Stimulated activated CD8-positive, alpha-beta memory T cell treated with anti-CD3 and anti-CD28 coated beads, Interleukin-12 subunit alpha, Interleukin-12 subunit beta, amount 100 ng/mL, for 4 hours (primary cell): ENCODE measurements at places on chromosomes 3 and 15.

DNA sequence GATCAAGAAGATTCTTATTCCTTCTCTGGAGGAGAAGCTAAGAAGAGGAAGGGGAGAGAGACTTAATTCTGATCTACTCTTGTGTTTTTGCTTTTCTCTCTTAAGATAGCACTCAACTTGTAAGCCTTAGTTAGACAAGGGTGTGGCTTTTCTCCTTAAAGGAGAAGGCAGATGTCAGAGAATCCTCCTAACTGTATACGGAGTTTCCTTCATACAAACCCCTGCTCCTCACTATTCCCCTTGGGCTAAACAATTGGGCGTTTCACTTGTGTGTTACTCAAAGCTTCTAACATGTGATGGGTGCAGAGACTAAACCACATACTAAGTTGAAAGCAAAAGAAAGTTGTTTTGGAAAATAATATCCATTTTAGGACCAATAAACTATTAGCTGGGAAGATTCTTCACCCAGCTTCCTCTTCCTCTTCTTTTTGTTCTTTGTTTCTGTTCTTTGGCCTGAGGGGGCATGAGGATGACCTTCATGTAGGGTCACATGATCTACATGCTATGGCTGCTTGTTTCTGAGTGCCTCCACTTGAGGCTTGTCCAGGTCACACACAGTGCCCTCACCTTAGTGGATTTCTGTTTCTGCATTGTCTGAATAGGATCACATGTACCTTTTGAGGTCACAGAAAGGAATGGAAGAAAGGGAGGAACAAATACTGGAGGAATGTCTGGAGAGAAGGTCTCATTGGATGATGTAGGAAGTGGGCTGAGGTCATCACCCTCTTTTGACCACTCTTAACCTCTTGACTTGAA is 14.6 kb downstream of the SPINK8 start:
- DNase-seq: no peak

GRCh38 chr3:189109145-189109544 is 62.6 kb upstream of the TPRG1 start:
- no peak for DNase-seq

DNA sequence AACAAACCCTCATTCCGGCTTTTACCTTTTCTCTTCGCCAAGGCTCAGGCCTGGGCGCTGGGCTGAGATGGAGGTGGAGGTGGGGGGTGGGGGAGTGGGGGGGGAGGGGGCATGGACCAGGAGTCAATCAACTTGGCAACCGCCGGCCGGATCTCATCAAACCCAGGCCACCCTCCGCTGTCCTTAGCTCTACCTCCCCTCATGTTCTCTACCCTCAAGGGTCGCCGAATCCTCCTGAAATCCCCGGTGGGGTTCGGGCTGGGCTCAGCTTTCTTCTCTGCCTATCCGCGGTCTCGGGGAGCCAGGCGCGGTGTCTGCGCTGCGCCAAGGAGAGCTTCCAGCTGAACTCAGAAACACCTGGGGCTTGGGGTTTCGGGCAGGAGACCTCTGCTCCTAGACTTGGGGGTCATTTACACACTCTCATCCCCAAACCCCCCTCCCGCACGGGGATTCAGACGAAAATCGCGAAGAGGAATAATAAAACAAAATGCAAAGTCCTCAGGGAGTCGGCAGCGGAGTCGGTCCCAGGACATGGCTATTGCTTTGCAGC is 2.5 kb downstream of the ONECUT1 start:
- DNase-seq: no peak

- DNase-seq: no peak
These were observed 9.2 kb upstream of the COL6A6 start for GRCh38 chr3:130507746-130508145.

GRCh38 chr3:67000009-67000408 is 1.9 kb downstream of the KBTBD8 start:
- no peak for DNase-seq

GRCh38 chr3:163601426-163601825 is 1476.9 kb downstream of the SI start:
- DNase-seq: no peak

DNA sequence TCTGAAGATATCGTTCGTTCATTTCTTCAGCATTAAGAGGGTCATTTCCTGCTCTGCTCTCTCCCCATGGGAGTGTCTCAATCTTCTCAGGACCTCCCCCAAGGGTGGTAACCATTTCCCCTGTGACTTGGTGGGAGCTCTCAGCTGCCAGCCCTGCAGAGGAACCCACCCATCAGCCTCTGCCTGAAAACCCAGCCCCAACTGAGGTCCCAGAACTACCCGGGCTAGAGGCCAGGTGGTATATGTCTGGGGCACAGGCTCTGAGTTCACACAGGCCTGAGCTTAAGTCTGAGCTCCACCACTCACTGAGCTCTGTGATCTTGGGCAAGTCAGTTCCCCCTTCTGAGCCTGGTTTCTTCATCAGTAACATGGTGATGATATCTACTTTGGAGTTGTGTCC is 10.0 kb upstream of the ATP2B2 start:
- no peak for DNase-seq

GRCh38 chr3:171195686-171196085 is 169.2 kb upstream of the SLC2A2 start:
- no peak for DNase-seq

DNA sequence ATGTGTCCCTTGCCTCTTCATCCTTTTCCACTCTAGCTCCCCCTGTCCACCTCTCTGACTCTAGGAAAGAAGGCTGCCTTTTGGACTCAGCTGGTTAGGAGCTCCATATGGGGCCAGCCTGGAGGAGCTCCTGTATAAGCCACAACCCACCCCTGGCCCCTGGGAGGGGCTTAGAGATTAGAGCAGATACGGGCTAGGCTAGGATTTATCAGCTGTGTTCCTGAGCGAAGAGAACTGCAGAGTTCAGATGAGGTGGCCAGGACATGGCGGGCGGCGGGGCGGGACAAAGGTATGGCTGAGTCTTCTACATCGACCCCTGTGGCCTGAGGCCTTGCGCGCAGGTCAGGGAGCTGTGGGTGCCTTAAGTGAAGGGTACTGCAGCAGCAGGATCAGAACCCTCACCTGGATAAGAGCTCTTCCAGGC is 7.9 kb downstream of the NBEAL2 start:
- no peak for DNase-seq

- no peak for DNase-seq
These were observed 149.4 kb downstream of the SNRK start for GRCh38 chr3:43435706-43436105.

GRCh38 chr3:43644443-43644842 is 22.6 kb upstream of the ANO10 start:
- DNase-seq: no peak

GRCh38 chr15:89898614-89899294 is 5.0 kb upstream of the AP3S2 start:
- DNase-seq: no peak

DNA sequence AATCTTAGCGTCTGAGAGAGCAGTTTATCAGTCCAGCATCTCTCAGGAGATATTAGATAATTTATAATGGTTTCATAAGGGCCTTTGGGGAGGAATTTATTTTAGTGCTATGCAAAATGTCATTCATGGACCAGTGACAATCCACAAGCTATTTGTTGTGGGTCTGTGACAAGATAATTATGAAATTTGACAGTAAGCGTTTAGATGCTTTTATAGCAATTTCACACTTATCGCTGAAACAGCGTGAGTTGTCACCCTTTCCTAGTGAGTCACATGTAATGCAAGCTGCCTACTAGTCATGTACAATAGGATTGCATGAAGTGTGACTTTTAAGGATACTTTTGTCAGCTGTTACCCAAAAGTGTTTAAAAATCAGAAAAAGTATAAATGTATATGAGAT is 315.6 kb upstream of the THBS1 start:
- DNase-seq: no peak

GRCh38 chr3:11272906-11273574 is 843 bp downstream of the ATG7 start:
- DNase-seq: no peak

DNA sequence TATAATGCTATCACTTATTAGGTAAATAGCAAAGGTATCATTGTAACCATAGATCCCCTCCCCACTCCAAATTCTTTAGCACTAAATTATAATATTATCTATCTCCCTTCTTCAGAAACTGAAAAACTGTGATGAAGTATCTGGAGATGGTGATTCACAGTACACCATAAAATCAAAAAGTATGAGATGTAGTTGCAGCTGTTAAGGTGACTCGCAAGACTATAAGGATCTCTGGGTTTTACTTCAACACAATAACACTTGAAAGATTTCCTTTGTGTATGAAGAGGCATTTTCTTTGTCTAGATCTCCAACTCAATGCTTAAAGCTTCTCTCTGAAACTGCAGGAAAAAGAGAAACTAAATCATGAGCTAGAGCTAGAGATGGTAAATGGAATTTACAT is 46.9 kb downstream of the IFT57 start:
- no peak for DNase-seq

GRCh38 chr3:11084677-11085076 is 69.6 kb upstream of the HRH1 start:
- no peak for DNase-seq

- no peak for DNase-seq
These were observed 278.7 kb downstream of the TIGIT start for GRCh38 chr3:114572364-114573062.

GRCh38 chr15:101781928-101782327 is 21.4 kb upstream of the OR4F6 start:
- DNase-seq: no peak

DNA sequence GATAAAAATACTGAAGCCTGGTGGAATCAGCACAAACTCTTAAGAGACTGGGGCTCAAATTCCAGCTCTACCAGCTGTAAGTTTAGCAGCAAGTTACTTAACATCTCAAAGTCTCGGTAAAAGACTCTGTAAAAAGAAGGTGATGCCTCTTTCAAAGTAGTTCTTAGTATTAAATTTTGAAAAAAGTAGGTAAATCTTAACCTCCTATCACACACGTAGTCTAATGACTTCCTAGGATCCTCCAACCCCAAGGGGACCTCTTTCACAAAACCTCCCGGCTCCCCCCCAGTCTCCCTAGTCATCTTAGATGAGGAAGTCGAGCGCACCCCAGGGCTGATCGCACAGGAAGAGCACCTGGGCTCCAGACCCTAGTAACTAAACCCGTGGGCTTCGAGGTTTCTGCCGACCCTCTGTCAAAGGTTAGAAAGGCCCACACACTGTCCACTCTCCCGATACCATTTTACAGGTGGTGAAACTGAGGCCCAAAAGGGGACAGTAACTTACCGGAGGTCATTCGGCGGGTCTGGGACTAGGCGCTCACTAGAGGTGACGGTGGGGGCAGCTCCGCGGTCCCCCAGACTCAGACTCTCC is 427 bp downstream of the MBD4 start:
- no peak for DNase-seq

GRCh38 chr15:69735121-69735520 is 282.5 kb downstream of the RPLP1 start:
- DNase-seq: no peak

DNA sequence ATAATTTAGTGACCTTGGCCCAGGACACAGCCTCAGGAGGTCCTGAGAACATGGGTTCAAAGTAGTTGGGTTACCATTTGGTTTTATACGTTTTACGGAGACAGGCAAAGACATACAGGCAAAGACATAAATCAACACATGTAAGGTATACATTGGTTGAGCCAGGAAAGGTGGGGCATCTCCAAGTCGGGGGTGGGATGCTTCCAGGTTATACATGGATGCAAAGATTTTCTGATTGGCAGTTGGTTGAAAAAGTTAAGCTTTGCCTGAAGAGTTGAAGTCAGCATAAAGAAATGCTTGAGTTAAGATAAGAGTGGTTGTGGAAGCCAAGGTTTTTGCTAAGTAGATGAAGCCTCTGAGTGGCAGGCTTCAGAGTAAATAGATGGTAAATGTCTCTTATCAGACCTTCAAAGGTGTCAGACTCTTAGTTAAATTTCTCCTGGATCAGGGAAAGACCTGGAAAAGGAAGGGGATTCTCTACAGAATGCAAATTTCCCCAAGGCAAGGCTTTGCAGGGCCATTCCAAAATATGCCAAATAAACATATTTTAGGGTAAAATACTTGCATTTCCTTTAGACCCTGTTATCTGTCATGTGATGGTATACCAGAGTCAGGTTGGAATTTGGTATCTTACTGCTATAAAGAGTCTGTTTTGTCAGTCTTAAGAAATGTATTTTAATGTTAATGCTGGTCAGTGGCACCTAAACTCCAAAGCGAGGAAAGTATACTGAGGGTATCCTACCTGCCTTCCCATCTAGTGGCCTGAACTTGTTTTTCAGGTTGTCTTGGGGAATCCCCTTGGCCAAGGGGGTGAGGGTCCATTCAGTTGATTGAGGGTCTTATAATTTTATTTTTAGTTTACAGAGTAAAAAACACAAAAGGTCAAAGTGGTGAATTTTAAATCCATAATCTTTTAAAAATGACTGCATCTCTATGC is 8.2 kb upstream of the PDHB start:
- no peak for DNase-seq

DNA sequence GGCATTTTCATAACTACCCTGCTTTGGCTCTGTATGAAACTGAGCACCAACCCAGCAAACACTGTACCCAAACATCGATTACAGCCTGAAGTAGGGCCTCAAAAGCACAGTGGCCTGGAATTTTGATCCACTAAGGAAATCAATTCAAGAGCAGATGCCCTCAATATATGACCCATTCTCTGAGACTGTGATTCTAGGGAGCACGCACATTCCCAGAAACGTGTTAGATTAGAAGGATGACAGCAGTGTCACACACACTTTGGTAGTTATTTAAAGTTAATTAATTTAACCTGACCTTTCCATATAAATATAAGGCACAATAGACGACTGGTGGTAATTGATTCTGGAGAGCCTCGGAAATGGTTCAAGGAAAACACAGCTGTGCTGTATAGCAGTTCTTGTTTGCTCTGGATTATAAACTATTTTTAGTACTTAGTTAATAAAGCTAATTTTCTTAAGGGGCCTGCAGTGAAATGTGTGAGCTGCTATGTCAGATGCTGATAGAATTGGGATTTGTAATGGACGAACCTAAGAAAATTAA is 126.3 kb upstream of the ZNF385D start:
- DNase-seq: no peak

- no peak for DNase-seq
These were observed 25.6 kb downstream of the CEP19 start for GRCh38 chr3:196686436-196686835.

DNA sequence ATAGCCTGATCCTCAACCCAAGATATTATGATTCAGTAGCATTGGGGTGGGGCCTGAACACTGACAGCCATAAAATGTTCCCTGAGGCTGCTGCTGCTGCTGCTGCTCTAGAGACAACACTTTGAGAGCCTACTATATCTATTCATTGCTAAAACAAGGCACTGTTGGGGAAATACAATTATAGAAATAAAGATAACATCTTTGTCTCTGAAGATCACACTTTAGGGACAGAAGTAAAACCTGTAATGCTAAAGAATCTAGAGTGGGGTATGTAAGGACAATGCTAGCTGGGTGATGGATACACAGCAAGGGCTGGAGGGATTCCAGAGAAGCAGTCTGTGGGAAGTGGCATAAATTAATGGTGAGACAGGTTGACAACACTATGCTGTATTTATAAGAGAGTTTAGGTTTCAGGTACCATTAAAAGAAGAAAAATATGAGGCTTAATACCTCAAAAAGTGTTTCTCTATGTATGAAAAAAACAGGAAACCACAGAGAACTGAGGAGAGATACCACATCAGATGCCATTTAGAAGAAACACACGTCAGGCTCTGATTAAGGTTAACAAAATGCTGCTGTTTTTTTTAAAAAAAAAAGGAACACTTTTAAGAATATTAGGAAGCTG is 115.9 kb downstream of the CBLB start:
- DNase-seq: no peak
